Lung microvascular endothelial cell (primary cell): ENCODE measurements at places on chromosomes 13 and 19. TPM values are rescaled to one million over a fixed set of nuclear protein-coding genes. Genes with fewer than 3 reads are reported as not detected.

Gene IGFL1
- total RNA-seq, result not detected in 2 replicates

Gene NXNL1
- not detected in 2 replicates for total RNA-seq

Gene C19orf81
- 0.65 TPM in 1 of 2 replicates, not detected in the other for total RNA-seq

Gene CEACAM16
- total RNA-seq, result under 0.01 TPM in 1 of 2 replicates, not detected in the other

Gene KPTN
- total RNA-seq, result 3.2 and 3.5 TPM in 2 replicates

Gene PLIN5
- 4.6 and 23.2 TPM in 2 replicates for total RNA-seq

Gene CKM
- total RNA-seq, result under 0.01 TPM in 2 replicates

Gene PCDH20
- not detected in 2 replicates for total RNA-seq

Gene ACP5
- under 0.01 and 0.60 TPM in 2 replicates for total RNA-seq

Gene URAD
- total RNA-seq, result not detected in 2 replicates

Gene PRR20A
- not detected in 2 replicates for total RNA-seq

Gene LYL1
- 17.3 and 28.8 TPM in 2 replicates for total RNA-seq

Gene CEACAM20
- total RNA-seq, result not detected in 2 replicates

Gene ZNF442
- total RNA-seq, result 1.1 and 2.8 TPM in 2 replicates

Gene LILRB2
- total RNA-seq, result not detected in 2 replicates

Gene KLK3
- not detected in 2 replicates for total RNA-seq

Gene ZC3H4
- 7.2 and 9.5 TPM in 2 replicates for total RNA-seq

Gene CLEC4M
- 8.5 and 15.3 TPM in 2 replicates for total RNA-seq

Gene KCNRG
- 5.9 and 10.7 TPM in 2 replicates for total RNA-seq

Gene RNASEH2B
- 15.7 and 19.2 TPM in 2 replicates for total RNA-seq

Gene ARHGEF1
- 24.0 and 34.7 TPM in 2 replicates for total RNA-seq

Gene SLC39A3
- 15.9 and 21.4 TPM in 2 replicates for total RNA-seq

Gene WASF3
- total RNA-seq, result 15.3 and 21.2 TPM in 2 replicates

Gene ZNF625
- 7.4 and 11.7 TPM in 2 replicates for total RNA-seq

Gene GJA3
- under 0.01 TPM in 1 of 2 replicates, not detected in the other for total RNA-seq

Gene CSNK1A1L
- not detected in 2 replicates for total RNA-seq

Gene DCLK1
- 8.5 and 10.9 TPM in 2 replicates for total RNA-seq

Gene FSD1
- 2.2 and 10.2 TPM in 2 replicates for total RNA-seq

Gene THSD8
- total RNA-seq, result 0.20 TPM in 1 of 2 replicates, not detected in the other

Gene REXO1
- total RNA-seq, result 4.4 and 6.9 TPM in 2 replicates

Gene CILP2
- total RNA-seq, result under 0.01 TPM in 1 of 2 replicates, not detected in the other

Gene AMER2
- total RNA-seq, result not detected in 2 replicates

Gene WDR87
- not detected in 2 replicates for total RNA-seq

Gene LGI4
- not detected in 2 replicates for total RNA-seq

Gene SIGLEC12
- total RNA-seq, result not detected in 2 replicates

Gene KPNA3
- 27.9 and 28.0 TPM in 2 replicates for total RNA-seq

Gene ZNF320
- total RNA-seq, result 5.0 and 8.5 TPM in 2 replicates

Gene SLC7A9
- 0.20 TPM in 1 of 2 replicates, not detected in the other for total RNA-seq

Gene VWA8
- 5.2 and 5.4 TPM in 2 replicates for total RNA-seq

Gene CDC37
- total RNA-seq, result 198 and 235 TPM in 2 replicates

Gene SIGLEC11
- total RNA-seq, result not detected in 2 replicates

Gene LIPE
- total RNA-seq, result 2.6 and 3.9 TPM in 2 replicates

Gene ZNF610
- 2.2 and 2.8 TPM in 2 replicates for total RNA-seq

Gene RRAS
- 18.1 and 18.3 TPM in 2 replicates for total RNA-seq

Gene RAD23A
- 36.8 and 60.5 TPM in 2 replicates for total RNA-seq

Gene F2RL3
- total RNA-seq, result 3.7 and 30.6 TPM in 2 replicates

Gene KLK1
- total RNA-seq, result not detected in 2 replicates

Gene SLITRK5
- not detected in 2 replicates for total RNA-seq

Gene HPN
- under 0.01 TPM in 2 replicates for total RNA-seq

Gene RFPL4A
- total RNA-seq, result 1.1 and 1.2 TPM in 2 replicates

Gene RASAL3
- 10.9 and 16.9 TPM in 2 replicates for total RNA-seq

Gene ZNF829
- 1.1 and 1.4 TPM in 2 replicates for total RNA-seq

Gene ZNF221
- total RNA-seq, result 3.3 and 4.0 TPM in 2 replicates

Gene CCDC70
- total RNA-seq, result not detected in 2 replicates

Gene HIPK4
- under 0.01 TPM in 1 of 2 replicates, not detected in the other for total RNA-seq

Gene GRIK5
- not detected in 2 replicates for total RNA-seq

Gene TMEM221
- total RNA-seq, result not detected in 2 replicates
